ENCODE measurements at places on chromosomes 11 and 22. TPM values are rescaled to one million over a fixed set of nuclear protein-coding genes. Genes with fewer than 3 reads are reported as not detected.

DNA sequence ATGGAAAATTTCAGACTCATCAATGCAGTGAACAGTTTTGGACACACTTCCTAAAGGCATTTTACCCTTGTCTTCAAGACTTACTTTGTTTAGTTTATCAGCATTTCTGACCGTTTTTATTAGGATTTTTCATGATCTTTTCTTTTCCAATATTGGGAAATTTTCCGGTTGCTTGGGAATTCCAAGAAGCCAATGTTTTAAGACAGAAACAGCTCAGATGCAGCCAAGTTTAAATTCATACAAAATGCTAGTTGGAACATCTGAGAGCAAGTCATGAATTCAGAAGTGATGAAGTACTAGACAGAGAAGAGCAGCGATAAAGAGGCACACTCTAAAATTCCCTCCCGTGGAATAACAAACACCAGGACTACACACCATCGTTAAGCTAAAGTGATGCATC, 68.6 kb downstream of the RAB38 start:
- no peaks in the 10 kb centered on the region for H3K36me3 ChIP-seq
- H3K4me1 ChIP-seq: peaks cover 9% of the 10 kb centered on the region
- H3K27me3 ChIP-seq: no peaks in the 10 kb centered on the region
- no peak for DNase-seq
- no peak overlapping the region for H3K27ac ChIP-seq
- no peak overlapping the region for H3K4me3 ChIP-seq

The TMEM191C gene
- total RNA-seq: 8.3 TPM

DNA sequence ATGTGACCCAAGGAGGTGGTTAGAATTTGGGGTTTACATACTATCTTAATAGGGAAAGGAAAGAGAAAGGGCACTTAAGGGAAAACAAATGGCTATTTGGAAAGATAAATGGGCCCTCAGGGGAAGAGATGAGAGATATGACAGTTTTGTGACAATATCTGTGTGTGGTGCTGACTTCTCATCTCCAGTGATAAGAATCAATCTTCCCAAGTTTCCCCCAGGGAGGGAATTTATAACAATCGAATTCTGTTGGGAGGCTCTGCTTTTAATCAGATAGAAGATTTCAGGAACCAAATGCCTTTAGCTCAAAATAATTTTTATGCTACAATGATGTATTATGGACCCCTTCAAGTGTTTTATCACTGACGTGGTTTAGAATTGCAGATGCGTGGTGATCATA, 46.3 kb upstream of the PAMR1 start:
- no peaks in the 10 kb centered on the region for H3K27me3 ChIP-seq
- no peaks in the 10 kb centered on the region for H3K4me1 ChIP-seq
- no peaks in the 10 kb centered on the region for H3K36me3 ChIP-seq
- H3K27ac ChIP-seq: no peak overlapping the region

The SEPTIN3 gene
- total RNA-seq: 1.5 TPM

- H3K27me3 ChIP-seq: no peaks in the 10 kb centered on the region
- no peak for DNase-seq
- H3K36me3 ChIP-seq: no peaks in the 10 kb centered on the region
- H3K27ac ChIP-seq: no peak overlapping the region
Measured at GRCh38 chr11:9927670-9928069, 263.8 kb downstream of the SWAP70 start.

DNA sequence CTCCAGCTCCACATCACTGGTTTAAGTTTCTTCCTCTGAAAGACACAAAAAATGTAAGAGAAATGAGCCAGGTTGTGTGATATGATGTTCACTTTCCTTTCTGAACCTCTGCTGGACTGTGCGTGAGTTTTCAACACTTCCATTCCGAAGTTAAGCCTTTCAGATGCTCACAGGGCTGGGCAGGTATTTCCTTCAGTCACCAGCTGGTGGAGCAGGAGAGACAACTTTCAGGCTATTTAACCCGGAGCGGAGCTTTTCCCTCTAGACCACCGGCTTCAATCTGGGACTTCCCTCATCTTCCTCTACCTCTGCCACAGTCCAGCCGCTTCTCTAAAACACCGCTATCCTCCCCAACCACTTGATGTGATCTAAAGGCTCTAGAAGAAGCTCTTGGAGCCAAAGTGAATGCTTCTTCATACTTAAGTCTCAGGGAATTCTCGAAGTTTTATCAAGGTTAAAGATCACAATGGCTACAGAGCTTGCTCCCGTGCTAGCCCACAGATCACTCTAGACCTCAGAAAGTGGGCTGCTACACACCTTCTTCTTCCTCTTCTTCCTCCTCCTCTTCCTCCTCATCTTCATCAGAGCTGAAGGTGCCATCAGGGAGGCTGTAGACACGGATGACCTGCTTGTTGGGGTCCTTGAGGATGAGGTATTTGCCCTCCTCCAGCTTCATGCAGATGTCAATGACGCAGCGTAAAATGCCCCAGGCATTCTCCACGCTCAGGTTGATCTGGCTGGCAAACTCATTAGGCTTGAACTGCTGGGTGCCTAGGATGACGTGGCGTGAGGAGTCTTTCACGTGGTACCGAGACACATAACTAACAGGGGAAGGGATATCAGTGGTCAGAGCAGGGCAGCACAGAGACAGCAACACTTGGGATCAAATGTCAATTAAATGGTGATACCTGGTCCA, 4.4 kb upstream of the FOXRED2 start:
- H3K27me3 ChIP-seq: no peaks in the 10 kb centered on the region
- peaks cover 23% of the 10 kb centered on the region for H3K4me1 ChIP-seq
- no peak overlapping the region for H3K4me3 ChIP-seq

Measured in vagina (tissue), 2 donors.